Vagina (tissue), 2 donors: ENCODE measurements at places on chromosomes 3 and 15. TPM values are rescaled to one million over a fixed set of nuclear protein-coding genes. Genes with fewer than 3 reads are reported as not detected.

Gene SH2D7
- total RNA-seq = not detected

Gene ABI3BP
- 91.1 TPM for total RNA-seq

DNA sequence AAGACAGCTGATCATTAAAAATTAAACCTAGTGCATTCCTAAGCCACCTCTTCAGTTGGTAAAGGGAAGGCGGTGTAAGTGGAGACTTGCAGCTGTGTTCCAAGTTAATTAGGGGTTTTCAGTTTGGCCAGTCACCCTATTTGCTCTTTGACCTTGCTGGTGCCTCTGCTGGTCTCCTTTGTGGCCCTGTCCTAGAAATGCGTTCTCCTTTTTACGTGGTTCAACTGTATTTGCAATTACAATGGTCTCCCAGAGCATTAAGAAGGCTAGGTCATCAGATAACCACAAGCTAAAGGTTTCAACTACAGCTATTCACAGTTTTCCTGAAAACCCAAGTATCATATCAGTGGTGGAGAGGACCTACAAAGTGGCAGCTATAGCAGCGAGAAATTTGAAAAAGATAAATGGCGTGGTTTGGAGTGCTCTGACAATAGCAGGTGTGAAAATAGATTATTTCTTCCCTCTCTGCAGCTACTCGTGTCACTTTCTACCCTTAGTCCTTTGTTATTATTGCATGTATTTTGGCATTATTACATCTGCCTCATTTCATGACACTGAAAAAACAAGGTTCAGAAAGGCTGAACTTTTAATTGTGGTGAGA is 203.5 kb upstream of the TBC1D5 start:
- DNase-seq = no peak

GRCh38 chr3:127213381-127213918 is 20.5 kb downstream of the PRR23E start:
- peak; percentile 72 for DNase-seq

DNA sequence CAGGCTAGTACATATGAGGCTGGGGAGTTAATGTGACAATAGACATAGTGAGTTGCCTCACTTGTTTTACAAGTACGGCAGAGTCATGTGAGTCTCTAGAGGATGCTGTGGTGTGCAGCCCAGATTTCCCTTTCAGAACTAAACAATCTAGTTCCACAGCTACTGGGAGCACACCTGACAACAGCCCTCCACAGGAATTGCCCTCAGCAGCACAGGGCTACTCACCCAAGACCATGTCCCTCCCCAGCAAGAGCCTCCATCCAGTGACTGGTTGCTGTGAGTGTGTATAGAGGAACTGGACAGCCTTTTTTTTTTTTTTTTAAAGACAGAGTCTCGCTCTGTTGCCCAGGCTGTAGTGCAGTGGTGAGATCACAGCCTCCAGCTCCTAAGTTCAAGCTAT is 40.2 kb upstream of the UBE2E2 start:
- DNase-seq = no peak

- DNase-seq = no peak
These were observed 52.6 kb upstream of the ABHD10 start for GRCh38 chr3:111926266-111926676.

Gene ZMYND10
- 0.74 TPM for total RNA-seq
